ENCODE measurements at places on chromosomes 3 and 15.

- no peak for DNase-seq
These were observed 734 bp downstream of the TBL1XR1 start for GRCh38 chr3:177196456-177197040.

- DNase-seq = no peak
These were observed 247.2 kb downstream of the PTPRG start for GRCh38 chr3:61808526-61808925.

DNA sequence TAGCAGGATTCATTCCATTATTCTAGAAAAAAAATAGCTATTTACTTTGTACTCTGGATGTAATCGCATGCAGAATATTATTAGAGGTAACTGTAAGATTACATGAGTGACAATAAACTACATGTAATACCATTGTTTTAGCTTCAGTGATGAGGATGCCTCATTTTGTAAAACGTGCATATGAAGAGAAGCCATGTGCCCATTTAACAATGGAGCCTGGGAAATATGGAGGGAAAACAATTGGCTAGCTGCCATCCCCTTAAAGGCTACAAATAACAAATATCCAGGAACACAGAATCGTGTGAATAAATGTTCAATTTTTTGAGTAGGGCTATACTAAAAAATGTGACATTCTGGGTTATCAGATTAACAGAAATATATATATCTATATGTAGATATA lies 151.1 kb downstream of the SAMMSON start:
- no peak for DNase-seq

DNA sequence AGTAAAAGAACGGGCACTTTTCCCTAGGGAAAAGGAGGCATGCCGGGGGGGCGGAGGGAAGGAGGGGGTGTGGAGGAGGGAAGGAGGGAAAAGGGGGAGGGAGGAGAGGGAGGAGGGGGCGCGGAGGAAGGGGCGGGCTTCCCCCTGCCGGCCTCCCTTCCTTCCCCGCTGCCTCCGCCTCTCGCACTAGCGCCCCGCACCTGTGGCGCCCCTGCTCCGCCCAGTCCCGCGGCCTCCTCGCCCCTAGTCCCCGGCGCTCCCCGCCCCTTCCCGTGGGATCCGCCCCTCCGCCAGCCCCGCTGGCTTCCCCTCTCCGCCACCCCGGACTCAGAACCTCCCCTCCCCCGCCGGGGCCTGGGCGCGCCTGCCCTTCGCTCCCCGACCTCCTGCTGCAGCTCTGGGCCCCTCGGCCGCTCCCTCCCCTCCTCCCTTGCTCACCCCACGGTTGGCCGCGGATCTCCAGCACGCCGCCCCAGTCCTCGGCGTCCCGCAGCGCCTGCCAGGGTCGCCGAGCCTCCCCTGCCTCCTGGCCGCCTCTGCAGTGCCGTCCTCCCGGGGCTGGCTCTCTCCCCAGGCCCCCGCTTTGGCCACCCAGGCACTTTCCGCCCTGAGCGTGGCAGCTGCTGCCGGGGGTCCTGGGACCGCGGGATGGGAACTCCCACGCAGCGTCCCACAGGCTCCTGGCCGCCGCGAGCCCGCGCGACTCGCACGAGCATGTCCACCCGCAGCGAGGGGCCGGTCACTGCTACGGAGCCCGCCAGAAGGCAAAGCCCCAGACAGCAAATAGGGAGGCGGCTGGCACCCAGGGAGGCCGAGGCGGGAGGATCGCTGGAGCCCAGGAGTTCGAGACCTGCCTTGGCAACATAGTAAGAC lies 147.4 kb downstream of the TJP1 start:
- no peak for DNase-seq

GRCh38 chr15:42352401-42352800 lies 6.9 kb upstream of the CAPN3 start:
- DNase-seq = no peak

DNA sequence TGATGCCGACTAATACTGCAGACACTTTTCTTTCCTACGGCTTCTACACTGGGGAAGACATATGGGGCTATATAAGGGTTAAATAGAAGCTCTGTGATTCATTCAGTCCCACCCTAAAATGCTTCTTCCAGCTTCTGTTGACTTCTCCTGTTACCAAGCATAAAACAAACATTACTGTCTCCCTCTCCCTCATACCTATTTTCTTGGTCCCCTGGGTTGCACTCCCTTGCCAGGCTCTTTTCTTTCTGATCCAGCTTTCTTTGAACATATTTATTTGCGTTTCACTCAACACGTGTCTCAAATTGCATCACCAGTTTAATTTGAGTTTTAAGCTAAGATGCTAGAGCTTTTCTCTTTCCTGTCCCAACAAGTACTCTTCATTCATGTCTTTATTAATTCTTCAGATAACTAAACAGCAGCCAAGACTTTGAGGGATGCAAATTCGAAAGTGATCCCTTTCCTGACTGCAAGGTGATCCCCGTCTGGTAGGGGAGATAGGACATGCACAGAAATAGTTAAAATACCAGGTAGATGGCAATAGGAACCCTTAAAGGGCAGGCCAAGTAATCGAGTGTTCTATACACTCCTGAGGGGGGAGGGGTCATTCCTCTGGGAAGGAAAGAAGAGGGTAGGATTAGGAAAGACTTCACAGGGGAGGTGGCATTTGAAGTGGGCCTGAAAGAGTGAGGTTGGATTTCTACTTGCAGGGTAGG lies 198.6 kb upstream of the BCL6 start:
- DNase-seq = no peak

DNA sequence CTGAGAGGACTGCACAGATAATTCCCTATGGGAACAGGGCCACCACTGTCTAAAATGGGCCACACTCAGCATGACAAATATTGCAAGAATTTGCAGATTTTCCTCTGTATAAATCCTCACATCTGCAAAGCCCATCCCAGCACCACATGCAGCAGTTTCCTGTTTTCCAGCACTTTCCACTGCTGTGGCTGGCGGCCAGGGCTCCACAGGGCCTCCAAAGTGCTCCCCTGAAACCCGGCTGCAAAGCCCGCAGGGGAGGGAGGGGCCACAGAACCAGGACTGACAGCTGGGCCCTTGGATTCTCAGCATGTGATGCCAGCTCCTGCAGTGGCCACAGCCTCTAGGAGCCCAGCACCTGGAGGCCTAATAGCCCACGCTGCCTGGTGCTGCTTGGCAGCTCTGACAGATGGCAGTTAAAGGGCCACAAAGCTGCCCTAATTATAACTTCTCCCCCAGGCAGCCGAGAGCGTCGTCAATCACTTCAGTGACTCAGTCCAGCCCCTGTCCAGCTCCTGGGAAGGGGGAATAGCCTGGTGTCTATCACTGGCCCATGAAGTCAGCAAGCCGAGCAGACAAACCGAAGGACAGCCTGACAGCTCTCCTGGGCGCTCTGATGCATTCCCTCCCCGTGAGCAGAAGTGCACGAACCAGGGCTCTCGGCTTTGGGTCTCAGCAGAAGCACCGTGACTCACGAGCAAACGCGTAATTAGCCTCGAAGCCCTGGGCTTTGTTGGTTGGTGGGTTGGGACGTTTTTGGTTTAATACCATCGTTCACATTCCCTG lies 4.7 kb downstream of the LRRC15 start:
- DNase-seq = peak; percentile 12

DNA sequence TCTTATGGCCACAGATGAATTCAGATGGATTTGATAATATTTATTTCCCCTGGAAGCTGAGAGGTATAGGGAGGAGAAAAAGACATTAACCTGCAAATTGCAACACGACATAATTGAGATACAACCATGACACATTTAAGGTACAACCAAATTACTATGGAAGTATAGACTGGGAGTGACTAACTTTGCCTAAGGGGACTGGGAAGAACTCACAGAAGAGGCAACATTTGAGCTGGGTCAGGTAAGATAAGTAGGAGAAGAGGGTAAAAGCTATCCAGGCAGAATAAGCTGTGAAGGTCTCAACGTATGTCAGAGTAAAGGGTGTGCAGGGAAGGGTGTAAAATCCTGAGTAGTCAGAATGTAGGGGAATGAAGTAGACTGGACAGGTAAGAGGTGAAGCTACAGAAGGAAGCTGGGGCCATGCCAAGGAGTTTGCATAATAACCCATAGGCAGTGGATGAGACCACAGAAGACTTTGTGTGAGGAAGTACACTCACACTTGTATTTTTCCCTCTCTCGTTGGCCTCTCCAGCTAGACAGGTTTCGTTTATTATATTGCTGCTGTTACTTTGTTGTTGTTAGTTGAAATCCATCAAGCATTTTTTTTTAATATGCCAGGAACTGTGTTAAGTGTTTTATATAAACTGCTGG lies 28.0 kb upstream of the PTX3 start:
- DNase-seq = no peak

All from retinal pigment epithelial cell (primary cell).